Right ventricle myocardium inferior (tissue), 1 donor: ENCODE measurements at places on chromosomes 5 and 9.

DNA sequence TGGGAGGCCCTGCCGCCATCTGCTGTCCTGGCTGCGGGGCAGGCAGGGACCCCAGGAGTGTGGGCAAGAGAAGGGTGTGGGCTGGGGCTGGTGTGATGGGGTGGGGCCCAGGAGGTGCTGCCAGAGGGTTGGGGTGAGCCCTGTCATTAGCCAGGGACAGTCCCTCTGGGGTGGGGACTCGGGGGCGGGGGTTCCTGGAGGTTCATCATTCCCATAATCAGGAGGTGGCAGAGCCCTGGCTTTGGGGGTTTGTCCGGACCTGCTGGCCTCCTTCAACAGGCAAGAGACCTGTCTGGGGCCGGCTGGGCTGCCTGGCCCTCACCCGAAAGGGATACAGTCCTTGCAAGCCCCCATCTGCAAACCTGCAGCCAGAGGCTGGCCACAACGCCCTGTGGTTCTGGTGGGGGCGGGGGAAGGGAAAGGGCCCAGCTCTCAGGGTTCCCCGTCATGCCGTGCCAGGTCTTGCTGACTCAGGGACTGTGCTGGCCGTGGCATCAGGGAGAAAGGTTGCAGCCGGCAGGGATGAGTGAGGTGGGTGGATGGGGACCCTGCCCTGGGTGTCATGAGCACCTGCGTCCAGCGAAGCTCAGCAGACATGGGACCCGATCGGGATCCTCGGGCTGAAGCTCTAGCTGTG lies 65.2 kb downstream of the MRPL36 start:
- no peak for DNase-seq

DNA sequence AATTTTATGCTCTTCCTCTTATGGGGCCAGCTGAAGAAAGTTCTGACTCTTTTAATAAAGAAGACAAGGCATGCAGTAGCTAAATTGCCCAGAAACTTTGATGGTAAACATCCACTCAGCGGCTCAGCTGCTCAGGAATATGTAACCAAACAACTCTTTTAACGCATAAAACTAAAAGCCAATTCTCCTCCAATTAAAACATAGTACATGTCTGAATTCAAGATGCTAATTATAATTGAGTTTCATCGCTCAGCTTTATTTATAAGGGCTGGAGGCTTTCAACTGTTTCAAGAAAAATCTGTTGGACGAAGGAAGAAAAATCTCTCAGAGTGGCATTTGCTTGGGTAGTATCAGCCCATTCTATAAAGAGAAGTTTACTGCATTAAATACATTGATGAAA lies 359.5 kb downstream of the PTPRD start:
- DNase-seq, result no peak

DNA sequence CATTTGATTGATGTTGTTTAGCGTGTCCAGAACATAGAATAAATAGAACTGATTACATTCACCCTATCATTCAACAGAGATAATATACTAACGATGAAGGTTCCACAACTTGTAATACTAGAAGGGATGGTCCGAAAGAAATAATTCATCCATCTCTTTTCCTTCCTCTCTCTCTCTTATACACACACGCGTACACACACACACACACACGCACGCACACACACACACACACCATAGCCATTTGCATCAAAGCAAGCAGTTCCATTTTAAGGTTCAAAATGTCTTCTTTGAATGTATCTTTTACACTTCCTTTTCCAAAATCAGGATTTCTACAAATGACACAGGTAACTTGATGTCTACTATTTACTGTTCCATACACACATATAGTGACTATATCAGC lies 887 bp downstream of the GDA start:
- no peak for DNase-seq

DNA sequence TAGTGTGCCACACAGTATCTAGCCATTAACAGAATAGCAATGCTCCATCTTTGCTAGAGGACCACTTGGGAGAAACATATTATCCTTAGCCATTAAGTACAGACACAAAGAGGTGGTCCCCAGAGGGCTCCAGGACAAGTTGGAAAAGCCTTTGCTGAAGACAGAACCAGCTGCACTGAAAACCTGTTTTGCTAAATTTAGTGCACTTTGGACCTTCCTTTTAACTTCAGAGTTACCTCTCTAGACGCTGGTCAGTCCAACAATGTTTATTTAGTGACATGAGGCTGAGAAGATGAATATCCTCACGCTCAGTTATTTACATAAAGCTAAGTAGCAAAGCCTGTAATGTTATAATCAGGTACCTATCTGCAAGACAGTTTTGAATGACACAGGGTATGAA lies 265.0 kb upstream of the ZNF608 start:
- no peak for DNase-seq

DNA sequence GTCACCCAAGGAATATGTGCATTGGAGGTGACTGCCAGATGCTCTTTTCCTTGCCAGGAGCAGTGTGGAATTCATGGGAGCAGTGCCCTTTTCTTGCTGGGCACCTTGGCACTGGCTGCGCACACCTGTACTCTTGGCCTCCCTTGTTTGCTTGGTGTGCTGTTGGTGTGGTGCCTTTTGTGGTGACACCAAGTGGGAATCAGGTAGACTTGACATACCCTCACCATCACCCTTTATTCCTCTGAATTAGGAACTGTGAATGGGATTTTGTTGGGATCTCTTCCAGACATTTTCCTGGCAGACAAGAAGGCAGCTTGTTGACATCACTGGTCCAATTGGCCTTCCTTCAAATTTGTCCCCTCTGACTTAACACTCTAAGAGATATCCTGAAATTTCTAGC lies 82.3 kb downstream of the RAI14 start:
- DNase-seq, result no peak

DNA sequence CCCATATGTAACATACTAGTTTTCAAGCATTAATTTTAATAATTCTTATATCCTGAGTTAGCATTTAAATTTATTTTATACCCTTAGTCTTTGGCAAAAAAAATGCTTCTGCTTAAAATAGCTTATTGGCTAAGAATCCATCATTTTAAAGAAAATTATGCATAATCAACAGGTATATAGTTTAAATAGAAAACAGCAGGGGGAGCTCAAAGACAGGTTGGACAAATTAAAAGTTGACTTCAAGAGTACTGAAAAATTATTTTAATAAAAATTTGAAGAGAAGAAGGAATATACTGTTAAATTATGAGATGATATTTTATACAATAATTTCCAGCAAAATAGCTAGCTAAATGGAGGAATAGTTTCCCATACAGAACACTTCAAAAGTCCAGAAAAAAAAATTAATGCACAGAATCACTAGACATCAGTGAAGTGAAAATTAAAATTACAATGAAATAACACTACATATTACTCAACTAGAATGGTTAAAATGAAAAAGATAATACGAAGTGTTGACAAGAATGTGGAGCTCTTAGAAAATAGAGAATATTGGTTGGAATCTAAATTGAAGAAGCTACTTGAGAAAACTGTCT lies 387.1 kb downstream of the PDE4D start:
- DNase-seq, result no peak

DNA sequence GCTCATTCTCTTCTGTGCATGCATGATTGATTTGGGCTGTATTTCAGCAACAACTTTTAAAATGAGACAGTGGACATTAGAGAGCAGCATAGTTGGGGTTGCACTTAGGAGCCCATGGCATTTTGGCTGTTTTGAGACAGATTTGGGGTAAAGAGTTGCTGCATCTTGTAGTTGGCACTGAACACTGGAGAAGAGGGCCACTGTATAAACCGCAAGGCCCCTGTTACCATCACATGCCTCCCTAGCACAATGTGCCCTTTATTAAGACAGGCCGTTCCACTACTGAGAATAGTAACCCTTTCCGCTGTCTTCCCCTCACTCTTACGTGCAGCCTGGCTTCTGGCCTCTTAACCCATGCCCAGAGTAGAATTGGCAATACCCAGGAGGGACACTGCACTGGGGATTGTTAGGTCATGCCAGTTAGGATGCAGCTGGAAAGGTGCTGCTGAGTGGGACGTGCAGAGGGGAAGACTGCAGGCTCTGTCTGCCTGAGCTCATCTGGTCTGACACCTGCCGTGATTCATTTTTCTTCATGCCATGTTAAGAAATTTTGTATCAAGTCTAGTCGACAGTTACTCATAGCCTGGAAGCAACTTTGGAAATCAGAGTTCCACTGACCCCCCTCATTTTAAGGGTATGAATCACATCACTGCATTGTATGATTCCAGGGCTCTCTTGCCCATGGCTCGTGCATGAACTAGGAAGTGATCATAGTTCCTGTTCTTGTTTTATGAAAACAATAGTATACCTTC lies 146.9 kb upstream of the DMRT1 start:
- DNase-seq, result peak; percentile 66

- no peak for DNase-seq
Observed at GRCh38 chr9:35993976-35994720, 36.2 kb upstream of the OR2S2 start.

DNA sequence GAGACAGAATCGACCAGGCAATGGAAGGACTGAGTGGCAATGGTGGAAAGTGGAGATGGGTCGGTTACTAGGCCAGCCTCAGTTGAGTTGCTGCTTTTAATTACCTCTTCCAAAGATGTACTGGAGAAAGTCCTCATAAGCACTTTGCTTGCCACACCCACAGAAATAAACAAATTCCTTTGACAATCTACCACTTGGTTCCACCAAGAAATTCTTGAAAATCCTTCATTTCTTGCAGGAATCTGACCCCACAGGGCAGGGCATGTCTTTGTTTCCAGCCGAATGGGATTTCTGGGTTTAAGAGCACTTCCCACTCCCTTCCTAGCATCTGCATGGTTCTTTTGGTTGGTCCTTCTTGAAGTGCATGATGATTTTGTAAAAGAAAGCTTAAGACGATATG lies 54.5 kb downstream of the ADAMTS12 start:
- no peak for DNase-seq

DNA sequence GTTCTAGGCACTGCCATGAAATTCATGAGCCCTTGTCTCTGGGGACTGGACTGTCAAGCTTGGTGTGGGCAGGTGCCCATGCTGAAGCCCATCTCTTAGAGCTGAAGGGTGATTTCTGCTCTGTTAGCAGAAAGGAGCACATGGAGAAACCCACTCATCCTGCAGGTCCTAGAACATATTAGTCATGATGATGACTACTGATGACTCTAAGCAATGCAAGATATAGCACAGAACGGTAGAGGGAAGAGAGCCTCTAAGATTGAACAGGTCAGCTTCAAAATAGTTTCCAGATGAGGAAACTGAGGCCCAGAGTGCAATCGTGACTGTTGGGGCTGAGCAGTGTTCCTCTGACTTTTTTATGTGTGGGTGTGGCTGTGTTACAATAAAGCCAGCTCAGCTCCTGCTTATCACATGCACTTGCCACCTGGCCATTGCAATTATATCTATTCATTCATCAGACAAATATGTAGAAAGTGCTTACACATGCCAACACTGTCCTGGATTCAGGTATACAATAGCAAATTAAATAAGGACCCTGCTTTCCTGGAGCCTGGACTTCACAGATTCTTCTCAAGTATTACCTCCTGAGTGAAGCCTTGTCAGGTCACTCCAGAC lies 140.2 kb upstream of the BRINP1 start:
- DNase-seq, result no peak

GRCh38 chr9:10661376-10661775 lies 48.6 kb upstream of the PTPRD start:
- DNase-seq, result no peak

- peak; percentile 94 for DNase-seq
Observed at GRCh38 chr9:127862075-127863011, 7.9 kb upstream of the ENG start.
